ENCODE measurements at places on chromosomes 2 and 18.

GRCh38 chr2:142868229-142868762 lies 9.2 kb upstream of the KYNU start:
- peak overlapping the region; percentile 13 for H3K4me3 ChIP-seq

- DNase-seq, result no peak
- H3K36me3 ChIP-seq, result no peaks in the 10 kb centered on the region
- no peaks in the 10 kb centered on the region for H3K27me3 ChIP-seq
- H3K4me3 ChIP-seq, result no peak overlapping the region
- H3K4me1 ChIP-seq, result no peaks in the 10 kb centered on the region
- no peak overlapping the region for H3K27ac ChIP-seq
These were observed 488.7 kb downstream of the ARHGAP15 start for GRCh38 chr2:143617803-143618415.

DNA sequence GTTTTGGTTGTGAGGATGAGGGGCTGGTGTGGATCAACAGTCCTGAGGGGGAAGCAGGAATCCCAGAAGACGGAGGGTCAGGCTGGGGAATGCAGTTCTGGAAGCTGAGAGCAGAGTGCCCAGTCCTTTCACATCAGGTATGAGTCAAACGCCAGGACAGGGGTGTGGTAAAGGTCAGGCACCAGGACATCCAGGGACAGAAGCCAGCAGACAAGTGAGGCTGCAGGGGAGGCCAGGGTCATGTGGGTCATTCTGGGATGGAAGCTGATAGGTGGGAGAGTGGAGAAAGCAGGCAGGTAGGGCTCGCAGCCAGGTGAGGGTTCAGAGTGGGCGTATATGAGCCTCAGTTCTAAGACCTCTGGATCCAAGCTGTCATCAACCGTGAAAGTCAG lies 12.8 kb upstream of the GNLY start:
- H3K4me3 ChIP-seq, result no peak overlapping the region
- no peak for DNase-seq
- no peaks in the 10 kb centered on the region for H3K27me3 ChIP-seq
- peaks cover 18% of the 10 kb centered on the region for H3K4me1 ChIP-seq
- H3K36me3 ChIP-seq, result no peaks in the 10 kb centered on the region

DNA sequence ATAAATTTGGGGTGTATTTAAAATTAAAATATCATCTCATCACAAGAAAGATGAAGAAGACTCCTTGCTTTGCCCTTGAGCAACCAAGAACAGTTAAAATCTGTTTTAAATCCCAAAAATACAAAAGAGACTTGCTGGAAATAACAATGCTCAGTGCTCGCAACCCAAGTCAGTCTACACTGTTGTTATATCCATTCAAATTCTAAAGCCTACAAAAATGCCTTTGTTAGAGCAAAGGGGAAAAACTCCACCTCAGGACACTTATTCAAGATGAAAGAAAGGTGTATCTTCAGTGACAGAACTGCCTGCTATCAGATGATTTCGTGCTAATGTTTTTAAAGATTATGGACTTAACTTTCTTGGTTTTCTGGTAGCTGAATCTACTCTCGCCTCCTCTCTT lies 111.9 kb upstream of the TANK start:
- H3K4me3 ChIP-seq, result no peak overlapping the region
- H3K27me3 ChIP-seq, result no peaks in the 10 kb centered on the region
- H3K4me1 ChIP-seq, result peaks cover 22% of the 10 kb centered on the region
- no peak for DNase-seq
- no peaks in the 10 kb centered on the region for H3K36me3 ChIP-seq

DNA sequence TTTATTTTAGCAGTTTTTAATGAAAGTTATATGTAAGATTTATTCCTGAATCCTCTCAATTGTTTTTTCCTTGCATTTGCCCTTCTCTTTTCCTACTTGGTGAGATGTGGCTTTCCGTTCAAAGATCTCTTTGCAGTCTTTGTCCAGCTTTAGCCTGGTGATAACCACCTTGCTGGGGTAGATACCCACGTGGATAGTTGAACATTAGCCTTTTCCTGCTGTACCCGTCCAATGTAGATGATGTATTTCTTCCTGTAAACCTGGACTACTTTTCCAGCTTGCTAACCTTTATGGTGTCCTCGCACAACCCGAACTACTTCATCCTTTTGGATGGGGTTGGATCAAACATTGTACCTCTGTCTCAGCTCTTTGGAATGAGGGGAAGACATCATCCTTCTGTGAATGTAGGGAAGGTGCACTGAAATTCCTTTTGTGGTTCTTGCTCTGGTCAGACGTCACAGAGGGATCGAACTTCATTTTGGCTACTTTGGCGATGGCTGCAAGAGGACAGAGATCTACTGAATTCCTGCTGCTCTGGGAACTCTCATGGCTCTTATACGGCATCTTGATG lies 293.2 kb upstream of the EPAS1 start:
- peaks cover 27% of the 10 kb centered on the region for H3K4me1 ChIP-seq
- no peaks in the 10 kb centered on the region for H3K36me3 ChIP-seq
- no peak for DNase-seq
- no peaks in the 10 kb centered on the region for H3K27me3 ChIP-seq
- no peak overlapping the region for H3K27ac ChIP-seq

GRCh38 chr2:231601356-231602229 lies 8.9 kb downstream of the TEX44 start:
- DNase-seq, result peak; percentile 88
- H3K4me3 ChIP-seq, result no peak overlapping the region
- no peak overlapping the region for H3K27ac ChIP-seq
- H3K4me1 ChIP-seq, result peaks cover 18% of the 10 kb centered on the region
- H3K27me3 ChIP-seq, result no peaks in the 10 kb centered on the region
- H3K36me3 ChIP-seq, result no peaks in the 10 kb centered on the region

GRCh38 chr18:37540424-37541138 lies 25.0 kb downstream of the CELF4 start:
- peaks cover 24% of the 10 kb centered on the region for H3K27me3 ChIP-seq
- H3K27ac ChIP-seq, result no peak overlapping the region
